ENCODE measurements at places on chromosomes 6 and 20.

DNA sequence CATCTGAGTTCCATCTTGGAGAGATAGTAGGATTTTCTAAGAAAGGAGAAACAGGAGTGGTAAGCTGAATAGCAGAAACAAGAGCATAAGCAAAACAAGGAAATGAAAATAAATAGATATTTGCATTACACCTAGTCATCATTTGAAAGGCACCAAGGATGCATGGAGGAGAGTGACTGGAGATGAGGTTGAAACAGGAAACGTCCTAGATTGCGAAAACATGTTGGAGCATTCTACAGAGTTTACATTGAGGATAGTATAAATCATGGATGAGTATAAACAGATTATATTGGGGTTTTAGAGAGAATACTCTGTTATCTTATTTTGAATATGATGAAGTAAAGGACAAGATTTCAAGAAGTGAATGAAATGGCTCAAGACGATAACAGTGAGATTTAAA, 507.3 kb downstream of the EYS start:
- no peak for DNase-seq

DNA sequence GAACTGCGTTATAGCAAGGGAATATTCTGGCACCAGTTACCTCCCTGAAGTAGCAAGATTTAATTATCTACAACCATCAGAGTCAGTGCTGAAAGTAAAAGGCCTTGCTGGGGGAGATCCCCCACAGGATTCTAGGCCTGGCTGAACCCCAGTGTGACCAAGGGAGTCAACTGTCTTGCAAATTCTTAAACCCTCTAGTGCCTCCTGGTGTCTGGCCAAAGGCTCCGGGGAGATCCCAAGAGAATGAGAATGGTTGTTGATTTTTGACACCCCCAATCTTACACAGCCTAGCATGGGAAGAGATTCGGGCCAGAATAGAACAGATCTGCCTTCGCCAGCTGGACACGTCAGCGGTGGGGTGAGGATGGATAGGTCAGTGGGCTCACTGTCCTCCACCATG, 179.4 kb downstream of the ERMARD start:
- DNase-seq: no peak

DNA sequence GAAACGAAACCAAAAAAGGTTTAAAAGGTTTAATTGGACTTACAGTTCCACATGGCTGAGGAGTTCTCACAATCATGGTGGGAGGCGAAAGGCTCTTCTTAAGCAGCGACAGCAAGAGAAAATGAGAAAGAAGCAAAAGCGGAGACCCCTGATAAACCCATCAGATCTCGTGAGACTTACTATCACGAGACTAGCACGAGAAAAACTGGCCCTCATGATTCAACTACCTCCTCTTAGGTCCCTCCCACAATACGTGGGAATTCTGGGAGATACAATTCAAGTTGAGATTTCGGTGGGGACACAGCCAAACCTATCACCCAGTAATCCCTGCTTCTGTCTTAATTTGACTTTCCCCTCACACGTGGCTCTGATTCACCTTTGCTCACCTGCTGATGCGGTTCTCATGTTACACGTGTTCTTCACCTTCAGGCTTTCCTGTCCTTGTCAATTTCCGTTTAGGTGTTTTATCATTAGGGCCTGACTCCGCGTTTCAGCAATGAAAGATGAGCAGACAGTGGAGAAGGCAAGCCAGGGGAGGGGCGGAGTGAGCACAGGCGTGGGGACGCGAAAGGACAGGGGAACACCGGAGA, 57.1 kb downstream of the AGPAT4 start:
- no peak for DNase-seq

- no peak for DNase-seq
These were observed 133.2 kb downstream of the MRPL14 start for GRCh38 chr6:43993881-43994523.

- no peak for DNase-seq
These were observed 351.2 kb downstream of the CDC5L start for GRCh38 chr6:44738601-44739146.

GRCh38 chr6:141752677-141753076, 380.0 kb upstream of the GJE1 start:
- no peak for DNase-seq

- DNase-seq: no peak
These were observed 76.1 kb upstream of the ATXN1 start for GRCh38 chr6:16837217-16837972.

- no peak for DNase-seq
These were observed 325.6 kb downstream of the CENPW start for GRCh38 chr6:126665551-126665950.

DNA sequence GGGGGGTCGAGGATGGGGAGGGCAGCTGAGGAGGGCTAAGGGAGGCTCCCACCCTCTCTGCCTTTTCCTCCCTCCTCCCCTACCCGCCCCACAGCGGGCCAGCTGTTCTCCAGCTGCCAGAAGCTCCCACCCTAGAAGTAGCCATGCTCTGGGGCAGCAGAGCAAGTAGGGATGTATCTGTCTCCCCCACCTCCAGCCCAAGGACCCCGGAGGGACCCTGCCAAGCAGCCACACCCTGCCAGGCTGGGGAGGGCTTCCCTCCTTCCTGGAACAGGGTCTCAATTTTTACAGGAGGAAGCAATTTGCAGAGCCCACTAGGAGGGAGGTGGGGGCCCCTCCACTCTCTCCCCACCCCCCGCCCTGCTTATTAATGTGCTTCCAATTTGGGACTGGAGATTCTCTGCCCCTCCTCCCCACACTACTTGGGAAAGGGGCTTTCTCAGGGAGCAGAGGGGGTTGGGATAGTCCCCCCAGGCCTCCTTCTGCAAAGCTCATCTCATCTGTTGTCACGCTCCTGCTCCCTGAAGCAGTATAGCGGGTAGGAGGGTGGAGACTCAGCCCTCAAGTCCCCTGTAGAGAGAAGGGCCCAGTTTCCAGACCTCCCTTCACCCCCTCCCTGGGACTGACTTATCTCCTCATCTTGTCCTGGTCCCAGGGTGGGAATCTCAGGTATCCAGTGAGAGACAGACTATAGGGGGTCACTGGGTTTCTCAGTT, 4.5 kb downstream of the TEAD3 start:
- DNase-seq: no peak

- no peak for DNase-seq
These were observed 153.0 kb downstream of the BCAS1 start for GRCh38 chr20:53917145-53918019.

- no peak for DNase-seq
These were observed 287.2 kb downstream of the RNF144B start for GRCh38 chr6:18674346-18674745.

DNA sequence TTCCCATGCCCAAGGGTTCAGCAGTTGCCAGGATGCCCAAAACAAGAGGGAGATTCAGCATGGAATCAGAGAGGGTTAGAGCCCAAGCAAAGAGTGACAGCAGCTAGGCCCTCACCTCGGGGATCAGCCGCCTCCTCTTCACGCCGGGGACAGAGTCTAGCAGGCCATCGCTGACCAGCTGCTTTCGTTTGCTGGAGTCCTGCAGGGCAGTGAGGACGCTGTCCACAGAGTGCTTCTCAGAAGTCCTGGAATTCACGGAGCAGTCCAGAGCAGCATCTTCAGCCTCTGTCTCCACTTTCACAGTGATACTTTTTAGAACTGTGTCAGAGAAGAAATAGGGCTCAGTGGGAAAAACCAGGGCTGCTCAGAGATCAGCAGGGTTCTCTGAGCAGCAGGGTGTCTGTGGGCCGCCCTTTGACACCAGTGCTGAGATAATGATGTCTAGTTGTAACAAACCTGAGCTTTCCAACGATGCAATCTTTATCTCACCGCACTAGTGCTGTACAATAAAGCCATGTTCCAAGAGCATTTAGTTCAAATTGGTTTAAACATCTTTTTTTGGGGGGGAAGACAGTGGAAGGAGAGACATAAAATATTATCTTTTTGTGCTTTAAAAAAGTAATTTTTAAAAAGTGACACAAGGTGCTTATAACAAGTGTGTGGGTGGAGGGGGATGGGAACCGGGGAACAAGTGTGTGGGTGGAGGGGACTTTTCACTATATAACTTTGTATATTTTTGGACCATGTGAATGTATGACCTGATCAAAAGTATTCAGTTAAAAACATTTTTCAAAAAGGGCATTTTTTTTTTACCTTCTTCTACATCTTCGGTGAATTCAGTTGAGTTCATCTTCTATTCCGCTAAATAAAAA, 16.6 kb downstream of the BEND3 start:
- no peak for DNase-seq

GRCh38 chr6:46648869-46649492, 3.6 kb downstream of the CYP39A1 start:
- no peak for DNase-seq

DNA sequence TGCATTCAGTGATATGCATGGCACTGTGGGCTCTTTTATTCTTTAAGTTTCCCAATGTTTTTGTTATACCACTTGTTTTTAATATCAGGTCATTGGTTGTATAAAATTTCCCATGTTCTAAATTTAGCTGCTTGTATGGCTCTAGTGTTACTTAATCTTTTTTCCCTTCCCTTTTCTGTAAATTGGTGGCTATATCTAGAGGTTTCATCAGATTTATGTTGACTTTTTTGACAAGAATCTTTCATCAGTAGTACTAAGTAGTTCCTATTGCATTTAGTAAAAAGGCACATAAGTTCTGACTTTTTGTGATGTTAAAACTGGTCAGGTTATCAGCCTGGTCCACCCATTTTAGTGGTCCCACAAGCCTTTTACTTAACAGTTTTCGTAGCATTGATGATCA, 51.1 kb downstream of the MMS22L start:
- DNase-seq: no peak

DNA sequence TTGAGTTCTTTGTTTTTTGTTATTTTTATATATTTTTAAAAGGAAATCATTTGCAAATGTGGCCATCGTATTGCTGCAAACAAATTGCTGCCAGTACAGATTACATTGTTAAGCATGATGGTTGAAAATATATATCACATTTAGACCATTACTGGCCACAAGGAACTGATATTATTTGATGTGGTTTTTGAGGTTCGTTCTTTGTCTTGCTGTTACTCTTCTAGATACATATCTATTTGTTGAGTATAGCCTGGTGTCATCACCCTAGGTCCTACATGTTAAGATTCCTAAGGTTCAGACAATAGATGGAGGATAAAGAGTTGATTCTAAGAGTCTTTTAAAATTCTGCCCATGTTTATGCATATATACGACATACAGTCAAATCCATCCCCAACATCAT, 306.0 kb downstream of the FARS2 start:
- DNase-seq: no peak

DNA sequence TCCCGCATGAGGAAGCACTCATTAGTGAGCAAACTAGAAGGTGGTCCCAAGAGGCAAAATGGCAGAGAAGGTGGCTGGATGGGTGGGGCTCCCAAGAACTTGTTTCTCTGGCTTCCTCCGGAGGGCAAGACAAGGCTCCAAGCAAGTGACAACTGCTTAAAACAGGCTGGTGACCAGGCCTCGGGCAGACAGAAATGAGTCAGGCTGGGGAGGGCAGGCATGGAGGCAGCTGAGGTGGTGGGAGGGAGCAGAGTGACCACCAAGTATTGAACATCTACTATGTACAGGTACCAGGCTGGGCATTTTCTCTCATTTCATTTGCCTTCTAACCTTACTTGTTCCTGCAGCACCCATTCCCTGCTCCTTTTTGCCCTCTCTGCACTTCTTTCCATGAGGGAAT, 33.4 kb downstream of the TNXB start:
- no peak for DNase-seq

DNA sequence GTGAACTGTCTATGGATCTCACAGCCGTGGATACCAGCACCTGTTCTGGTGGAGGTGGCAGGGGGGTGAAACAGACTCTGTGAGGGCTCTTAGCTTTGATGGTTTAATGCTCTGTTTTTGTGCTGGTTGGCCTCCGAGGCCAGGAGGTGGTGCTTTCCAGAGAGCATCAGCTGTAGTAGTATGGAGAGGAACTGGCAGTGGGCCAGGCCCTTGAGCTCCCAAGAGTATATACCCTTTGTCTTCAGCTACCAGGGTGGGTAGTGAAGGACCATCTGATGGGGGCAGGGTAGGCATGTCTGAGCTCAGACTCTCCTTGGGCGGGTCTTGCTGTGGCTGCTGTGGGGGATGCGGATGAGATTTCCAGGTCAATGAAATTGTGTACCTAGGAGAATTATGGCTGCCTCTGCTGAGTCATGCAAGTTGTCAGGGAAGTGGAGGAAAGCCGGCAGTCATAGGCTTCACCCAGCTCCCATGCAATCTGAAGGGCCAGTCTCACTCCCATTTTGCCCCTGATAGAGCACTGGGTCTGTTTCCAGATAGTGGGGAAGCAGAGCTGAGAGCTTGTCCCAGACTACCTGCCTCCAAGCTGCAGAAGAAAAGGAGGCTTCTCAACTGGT, 102.7 kb upstream of the AHI1 start:
- no peak for DNase-seq

DNA sequence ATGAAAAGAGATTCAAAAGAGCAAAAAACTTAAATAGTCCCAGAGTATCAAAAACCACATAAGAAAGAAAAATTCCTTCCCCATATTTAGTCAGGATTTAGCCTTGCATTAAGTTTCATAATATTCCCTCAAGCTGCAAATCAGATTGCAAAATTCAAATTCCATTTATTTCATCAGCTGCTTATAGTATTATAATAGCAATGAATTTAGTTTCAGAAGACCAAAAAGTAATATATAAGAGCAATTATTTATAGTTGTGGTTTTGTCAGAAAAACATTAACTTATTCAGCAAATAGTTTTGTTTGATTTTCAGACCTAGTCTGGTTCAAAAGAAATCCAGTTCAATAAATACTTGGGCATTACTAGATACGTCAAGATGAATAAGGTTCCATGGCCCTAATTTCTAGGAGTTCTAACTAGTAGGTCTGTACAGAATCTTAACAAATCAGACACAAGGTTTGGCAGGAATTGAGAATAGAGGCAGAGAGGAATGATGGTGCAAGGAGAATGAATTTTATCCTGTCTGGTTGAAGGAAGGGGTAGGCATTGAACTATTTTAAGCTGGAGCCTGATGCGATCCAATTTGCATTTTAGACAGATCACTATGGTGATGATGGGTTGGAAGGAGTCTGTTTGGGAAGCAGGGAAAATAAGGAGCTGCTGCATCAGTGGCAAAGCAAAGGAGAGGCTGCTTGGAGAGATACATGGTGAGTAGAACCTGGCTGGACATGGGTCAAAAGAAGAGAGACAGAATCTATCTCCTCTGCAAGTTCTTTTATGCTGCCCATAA, 163.9 kb upstream of the STXBP5 start:
- DNase-seq: no peak

DNA sequence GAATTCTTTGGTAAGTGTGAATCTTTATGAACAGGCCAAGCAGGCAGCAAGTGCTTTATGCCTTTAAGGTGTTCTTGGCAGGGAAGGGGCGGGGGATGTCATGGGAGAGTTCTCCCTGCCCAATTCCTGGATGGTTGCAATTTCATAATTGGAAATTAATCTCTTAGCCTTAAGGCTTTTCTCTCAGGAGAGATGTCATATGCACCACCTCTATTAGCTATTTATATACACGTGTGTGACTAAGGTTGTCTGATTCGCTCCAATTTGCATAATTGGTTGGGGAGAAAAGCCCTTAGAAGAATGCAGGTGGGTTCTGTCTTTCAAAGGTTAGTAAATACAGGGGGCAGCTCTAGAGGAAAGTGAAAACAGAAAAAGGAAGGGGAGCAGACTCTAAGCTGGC, 5.2 kb upstream of the ENPP5 start:
- no peak for DNase-seq

DNA sequence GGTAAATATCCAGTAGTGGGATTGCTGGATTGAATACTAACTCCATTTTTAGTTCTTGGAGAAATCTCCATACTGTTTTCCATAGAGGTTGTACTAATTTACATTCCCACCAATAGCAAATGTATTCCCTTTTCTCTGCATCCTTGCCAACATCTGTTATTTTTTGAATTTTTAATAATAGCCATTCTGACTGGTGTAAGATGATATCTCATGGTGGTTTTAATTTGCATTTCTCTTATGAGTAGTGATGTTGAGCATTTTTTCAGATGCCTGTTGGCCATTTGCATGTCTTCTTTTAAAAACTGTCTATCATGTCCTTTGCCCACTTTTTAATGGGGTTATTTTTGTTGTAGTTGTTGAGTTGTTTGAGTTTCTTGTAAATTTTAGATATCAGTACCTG, 253.2 kb downstream of the HAO1 start:
- DNase-seq: no peak

Measured in esophagus squamous epithelium (tissue), 5 donors.